Upper lobe of left lung (tissue), 6 donors: ENCODE measurements at places on chromosomes 12 and 14. TPM values are rescaled to one million over a fixed set of nuclear protein-coding genes. Genes with fewer than 3 reads are reported as not detected.

Gene REM2
- 1.0 TPM for total RNA-seq

Gene KRT85
- total RNA-seq, result not detected

Gene IL22
- not detected for total RNA-seq

Gene ETFBKMT
- total RNA-seq, result 2.1 TPM

Gene CDKN3
- 2.8 TPM for total RNA-seq

Gene LRTM2
- not detected for total RNA-seq

Gene ASB2
- total RNA-seq, result not detected

Gene BTG1
- 49.7 TPM for total RNA-seq

Gene HSPB8
- total RNA-seq, result 57.0 TPM

Gene RTN1
- 7.9 TPM for total RNA-seq

Gene RNASE7
- total RNA-seq, result not detected

Gene FSCB
- 0.15 TPM for total RNA-seq

Gene CCDC88C
- total RNA-seq, result 33.1 TPM

Gene ANO4
- not detected for total RNA-seq

Gene ITPK1
- total RNA-seq, result 70.8 TPM

Gene PROX2
- not detected for total RNA-seq

Gene ACOT4
- total RNA-seq, result not detected

Gene NXPH4
- total RNA-seq, result not detected

Gene HHIPL1
- total RNA-seq, result 1.5 TPM

Gene KRT6C
- total RNA-seq, result not detected

Gene ACSM4
- total RNA-seq, result not detected

Gene SERPINA9
- not detected for total RNA-seq

Gene HNF1A
- total RNA-seq, result not detected

Gene CRIP2
- 362 TPM for total RNA-seq

Gene DPPA3
- total RNA-seq, result not detected

Gene MARS1
- 189 TPM for total RNA-seq

Gene PLEKHG7
- 15.7 TPM for total RNA-seq

Gene KLRC1
- 1.0 TPM for total RNA-seq

Gene EEA1
- total RNA-seq, result 10.2 TPM

Gene CD4
- 10.5 TPM for total RNA-seq

Gene TSHR
- 1.4 TPM for total RNA-seq

Gene DDIT3
- 26.1 TPM for total RNA-seq

Gene GNG2
- total RNA-seq, result 29.0 TPM

Gene KRT83
- not detected for total RNA-seq

Gene ATL1
- 5.7 TPM for total RNA-seq

Gene SPSB2
- 29.0 TPM for total RNA-seq

Gene TEX22
- not detected for total RNA-seq

Gene CFAP54
- total RNA-seq, result 3.8 TPM

Gene RAD9B
- total RNA-seq, result 0.49 TPM

Gene NRXN3
- total RNA-seq, result 4.4 TPM
